ENCODE measurements at places on chromosomes 4 and X.

DNA sequence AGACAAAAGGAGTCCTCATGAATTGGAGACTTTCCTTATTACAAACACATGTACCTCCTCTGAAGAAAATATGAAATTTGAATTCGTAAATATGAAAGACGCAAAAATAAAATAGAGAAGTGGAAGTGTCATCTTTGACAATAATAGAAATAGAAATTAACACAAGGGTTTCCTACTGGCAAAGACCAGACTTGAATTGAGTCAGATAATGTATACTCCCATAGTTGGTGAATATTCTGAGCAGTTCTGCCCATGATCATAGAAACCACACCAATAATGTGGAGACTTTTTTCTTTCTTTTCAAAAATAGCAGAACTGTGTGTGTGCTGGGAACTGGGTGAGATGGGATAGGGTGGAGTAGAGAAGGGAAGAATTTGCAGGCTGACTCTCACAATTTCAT lies 277.7 kb upstream of the TET2 start:
- DNase-seq = no peak

DNA sequence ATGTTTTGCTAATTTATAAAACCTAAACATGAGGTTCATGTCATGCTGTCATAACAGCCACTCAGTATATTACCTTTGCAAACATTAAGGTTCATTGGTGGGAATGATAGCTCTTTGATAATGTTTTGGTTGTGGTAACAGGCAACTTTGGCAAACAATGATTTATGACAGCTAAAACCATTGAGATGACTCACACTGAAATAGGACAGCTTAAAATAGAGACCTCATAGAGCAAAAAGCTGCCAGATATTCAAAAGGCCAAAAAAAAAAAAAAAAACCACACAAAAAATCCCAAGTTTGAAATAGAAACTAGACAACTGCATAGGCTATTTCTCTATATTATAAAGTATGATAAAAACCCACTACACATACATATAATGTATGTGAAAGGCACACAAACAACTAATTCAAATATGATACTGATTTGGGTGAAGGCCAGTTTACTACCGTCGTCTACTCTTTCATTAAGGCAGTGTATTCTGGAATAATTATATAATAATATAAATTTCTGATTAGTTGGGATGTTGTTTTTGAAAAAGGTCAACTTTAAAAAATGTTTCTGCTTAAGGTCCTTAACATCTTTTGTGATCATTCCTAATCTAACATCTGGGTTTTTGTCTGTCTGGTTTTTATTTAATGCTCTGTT lies 646.0 kb upstream of the PITX2 start:
- no peak for DNase-seq

DNA sequence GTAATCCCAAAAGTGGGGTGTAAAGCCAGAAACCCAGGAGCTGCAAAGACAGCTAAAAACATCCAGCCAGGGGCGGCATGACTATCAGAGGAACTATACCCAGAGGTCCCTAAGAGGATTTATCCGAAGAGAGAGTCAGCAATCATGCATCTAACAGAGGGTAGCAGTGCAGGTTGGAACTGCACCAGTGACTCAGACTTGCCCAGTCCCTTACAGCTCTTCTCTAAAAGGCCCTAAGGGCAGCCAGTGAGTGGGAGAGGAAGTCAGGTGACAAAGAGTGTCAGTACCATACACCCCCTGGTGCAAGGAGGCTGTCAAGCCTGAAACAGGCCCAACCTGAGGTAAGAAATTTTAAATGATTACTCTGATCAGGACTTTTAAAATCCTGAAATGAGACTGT lies 88.1 kb downstream of the CAMK2D start:
- DNase-seq = peak; percentile 70

DNA sequence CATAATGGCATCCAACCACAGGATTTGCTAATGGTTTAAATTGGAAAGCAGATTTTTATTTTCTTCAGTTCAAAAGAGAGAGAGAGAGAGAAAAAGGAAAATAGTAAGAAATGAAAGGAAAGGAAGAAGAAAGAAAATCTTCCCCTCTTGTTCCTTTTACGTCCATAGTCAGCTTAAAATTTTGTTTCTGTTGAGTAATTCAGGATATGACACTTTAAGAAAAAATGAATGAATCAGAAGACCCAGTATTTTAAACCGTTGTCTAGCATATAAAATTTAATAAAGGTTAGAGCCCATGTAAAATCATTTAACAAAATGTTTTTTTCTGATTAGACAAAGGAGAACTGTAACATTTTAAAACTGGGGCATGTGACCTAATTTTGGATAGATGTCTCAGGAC lies 391.8 kb upstream of the EPHA5 start:
- no peak for DNase-seq

GRCh38 chr4:93684571-93684970 lies 144.0 kb upstream of the ATOH1 start:
- no peak for DNase-seq

GRCh38 chr4:185117300-185117934 lies 25.6 kb upstream of the SLC25A4 start:
- no peak for DNase-seq

GRCh38 chr4:135277068-135277979 lies 1075.7 kb upstream of the PABPC4L start:
- DNase-seq = no peak

GRCh38 chr4:119231491-119231890 lies 19.0 kb downstream of the USP53 start:
- DNase-seq = no peak

DNA sequence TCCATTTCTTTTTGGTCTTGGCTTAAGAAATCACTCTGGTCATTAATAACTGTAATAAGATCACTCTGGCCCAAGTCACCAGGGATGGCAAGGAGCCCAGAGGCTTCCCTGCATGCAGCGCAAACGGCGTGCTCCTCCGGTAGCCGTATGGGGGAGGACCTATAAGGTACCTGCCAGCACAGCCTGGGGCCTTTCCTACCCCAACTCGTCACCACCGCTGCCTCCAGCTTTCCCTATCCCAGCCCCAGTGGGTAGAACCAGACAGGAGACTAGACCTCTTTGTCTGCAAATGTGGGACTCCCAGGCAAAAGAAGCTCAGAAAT lies 25.9 kb downstream of the HAND2 start:
- no peak for DNase-seq

- no peak for DNase-seq
Measured at GRCh38 chrX:471281-471680, 84.6 kb upstream of the PPP2R3B start.

GRCh38 chr4:53450773-53451172 lies 73.3 kb downstream of the FIP1L1 start:
- DNase-seq = no peak

- no peak for DNase-seq
Measured at GRCh38 chr4:65825116-65825753, 154.9 kb upstream of the EPHA5 start.

DNA sequence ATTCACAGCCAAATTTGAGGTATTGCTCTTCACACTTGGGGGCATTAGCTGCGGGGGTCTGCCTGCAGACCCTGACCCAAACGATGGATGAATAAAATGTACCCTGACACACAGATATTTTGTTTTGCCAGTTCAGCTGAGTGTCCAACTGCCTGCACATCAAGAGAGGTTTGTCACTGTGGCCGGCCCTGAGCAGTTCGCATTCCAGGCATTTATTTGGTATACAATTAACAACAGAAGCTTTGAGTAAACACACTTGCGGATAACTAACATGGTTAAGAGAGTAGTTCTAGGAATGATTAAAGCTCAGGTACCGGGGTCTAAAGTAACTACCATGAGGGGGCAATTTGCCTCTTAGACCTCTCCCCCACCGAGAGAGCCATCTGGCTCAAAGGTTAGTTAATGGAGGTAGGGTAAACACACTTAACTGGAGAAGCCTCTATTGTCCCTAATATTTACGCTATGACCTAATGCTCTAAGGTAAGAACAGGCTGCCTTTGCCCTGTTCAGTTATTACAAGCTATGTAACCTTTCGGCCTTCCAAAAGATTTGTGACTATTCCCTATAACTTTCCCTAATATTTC lies 162.0 kb downstream of the SNCA start:
- DNase-seq = no peak

GRCh38 chr4:95531141-95531540 lies 17.6 kb downstream of the UNC5C start:
- DNase-seq = no peak

DNA sequence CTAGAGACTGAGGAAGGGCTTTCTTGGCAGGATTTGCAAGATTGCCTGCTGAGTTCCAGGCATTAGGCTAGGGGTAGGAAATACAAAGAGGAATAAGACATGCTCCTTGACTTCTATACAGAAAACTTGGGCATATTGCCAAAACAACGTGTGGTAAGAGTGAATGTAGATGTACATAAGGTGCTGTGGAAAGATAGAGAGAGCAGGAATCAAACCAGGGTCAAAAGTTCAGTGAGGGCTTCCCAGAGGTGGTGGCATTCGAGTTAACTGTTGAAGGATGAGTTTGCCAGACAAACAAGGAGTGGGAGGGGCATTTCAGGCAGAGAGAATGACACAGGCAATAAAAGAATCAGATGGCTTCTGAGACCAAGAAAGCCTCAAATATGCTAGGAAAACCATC lies 187.9 kb downstream of the KDR start:
- no peak for DNase-seq

DNA sequence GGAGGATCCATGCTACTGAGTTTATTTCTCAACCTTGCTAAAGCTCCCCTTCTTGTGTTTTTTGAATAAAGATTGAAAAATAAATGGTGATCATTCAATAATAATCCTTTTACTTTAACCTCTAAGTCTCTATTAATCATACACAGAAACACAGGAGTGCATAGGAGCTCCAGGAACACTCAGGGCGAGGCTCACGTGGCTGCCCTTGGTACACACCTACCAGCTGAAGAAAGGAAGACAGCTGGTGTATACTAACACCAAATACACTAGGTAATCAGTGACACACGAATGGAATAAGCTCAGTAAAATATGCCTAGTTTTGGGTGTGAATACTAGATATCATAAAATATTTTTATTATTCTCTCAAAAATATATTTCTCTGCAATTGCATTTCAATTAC lies 26.2 kb downstream of the CCDC149 start:
- DNase-seq = no peak

GRCh38 chr4:102061133-102061532 lies 270.6 kb downstream of the BANK1 start:
- no peak for DNase-seq

DNA sequence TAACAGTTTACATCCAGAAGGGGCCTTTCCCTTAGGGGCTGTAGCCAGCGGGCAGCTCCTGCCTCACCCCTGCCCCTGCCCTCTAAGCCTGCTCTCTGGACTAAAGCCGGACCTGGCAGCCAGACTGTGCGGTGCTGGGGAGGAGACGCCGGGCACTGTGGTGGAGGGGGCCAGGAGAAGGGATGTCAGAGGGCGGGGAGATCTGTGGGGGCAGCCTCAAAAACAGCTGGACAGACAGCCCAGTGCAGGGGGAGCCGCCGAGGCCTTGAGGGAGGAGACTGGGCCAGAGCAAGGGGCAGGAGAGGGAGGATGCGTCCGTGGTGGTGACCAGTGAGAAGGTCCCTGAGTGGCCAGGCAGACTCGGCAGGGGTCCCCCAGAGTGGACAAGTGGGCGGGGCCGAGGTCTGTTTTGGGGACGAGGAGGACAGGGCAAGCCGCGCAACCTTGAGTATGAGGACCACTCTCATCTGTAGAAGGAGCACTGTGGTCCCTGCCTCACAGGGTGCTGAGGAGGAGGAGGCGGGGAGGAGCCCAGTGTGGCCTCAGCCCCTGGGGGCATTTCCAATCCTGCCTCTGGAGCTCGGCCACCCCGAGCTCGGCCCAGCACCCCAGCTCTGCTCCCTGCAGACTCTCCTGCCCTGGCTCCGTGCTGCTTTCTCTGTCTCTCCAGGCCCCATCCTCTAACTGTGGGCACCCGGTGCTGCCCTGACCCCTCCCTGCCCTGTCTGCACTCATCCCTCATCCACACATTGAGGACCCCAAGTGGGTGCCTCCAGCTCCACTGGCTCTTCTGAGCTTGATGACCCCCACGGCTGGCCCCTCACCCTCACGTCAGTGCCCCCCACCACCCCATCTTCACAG lies 59.2 kb upstream of the NKX1-1 start:
- DNase-seq = no peak

GRCh38 chr4:110193822-110194761 lies 4.3 kb downstream of the ELOVL6 start:
- DNase-seq = peak; percentile 88

- DNase-seq = no peak
Measured at GRCh38 chrX:40062525-40063155, 35.1 kb downstream of the BCOR start.

GRCh38 chrX:44106864-44107263 lies 133.7 kb upstream of the NDP start:
- DNase-seq = no peak

DNA sequence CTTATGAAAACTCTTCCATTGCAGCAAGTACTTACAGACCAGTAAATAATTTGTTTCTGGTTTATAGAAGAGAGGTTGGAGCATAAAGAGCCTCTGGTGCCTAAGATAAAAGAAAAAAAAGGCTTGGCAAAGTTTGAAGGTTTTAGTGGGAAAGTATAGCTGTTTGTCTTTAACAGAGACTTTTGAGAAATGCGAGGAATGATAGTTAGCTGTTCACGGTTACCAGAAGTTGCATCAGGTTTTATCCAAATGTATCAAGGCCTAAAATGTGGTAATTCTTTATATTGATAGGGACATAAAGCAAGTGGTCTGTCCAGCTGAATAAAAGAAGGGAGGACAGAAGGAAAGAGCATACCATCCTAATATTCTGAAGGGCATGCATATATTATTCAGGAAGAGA lies 29.3 kb downstream of the RAP1GDS1 start:
- DNase-seq = no peak

DNA sequence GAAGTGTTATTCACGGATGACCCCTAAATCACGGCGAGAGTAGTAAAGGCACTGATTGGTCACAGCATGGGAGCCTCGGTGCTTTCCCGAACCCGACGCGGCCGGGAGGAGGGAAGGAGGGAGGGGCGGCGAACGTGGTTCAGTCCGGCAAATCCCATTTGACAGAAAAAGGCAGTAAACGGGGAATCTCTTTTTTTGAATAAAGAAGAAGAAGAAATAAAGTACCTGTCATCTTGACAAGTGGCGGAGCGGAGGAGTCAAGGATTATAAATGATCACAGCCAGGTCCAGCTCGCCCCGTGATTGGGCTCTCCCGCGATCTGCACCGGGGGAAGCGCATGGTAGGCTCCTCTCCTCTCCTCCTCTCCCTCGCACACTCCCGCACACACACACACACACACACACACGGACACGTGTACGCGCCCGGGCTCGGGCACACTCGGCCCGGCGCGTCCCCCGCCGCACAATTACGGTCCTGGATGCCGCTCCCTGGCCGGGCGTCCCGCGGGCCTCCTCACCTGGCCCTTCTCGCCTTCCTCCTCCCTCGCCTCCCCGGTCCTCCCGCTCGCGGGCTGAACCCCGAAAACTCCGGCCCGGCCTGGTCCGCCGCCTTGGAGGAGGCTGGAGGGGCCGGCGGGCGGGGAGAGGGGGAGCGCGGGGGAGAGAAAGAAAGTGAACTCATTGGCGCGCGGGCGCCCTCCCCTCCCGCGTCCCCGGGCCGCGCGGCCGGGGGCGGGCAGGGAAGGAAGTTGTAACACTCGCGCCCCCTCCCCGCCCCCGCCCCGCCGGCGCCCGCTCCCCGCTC lies 99.2 kb upstream of the TENM3 start:
- peak; percentile 17 for DNase-seq

DNA sequence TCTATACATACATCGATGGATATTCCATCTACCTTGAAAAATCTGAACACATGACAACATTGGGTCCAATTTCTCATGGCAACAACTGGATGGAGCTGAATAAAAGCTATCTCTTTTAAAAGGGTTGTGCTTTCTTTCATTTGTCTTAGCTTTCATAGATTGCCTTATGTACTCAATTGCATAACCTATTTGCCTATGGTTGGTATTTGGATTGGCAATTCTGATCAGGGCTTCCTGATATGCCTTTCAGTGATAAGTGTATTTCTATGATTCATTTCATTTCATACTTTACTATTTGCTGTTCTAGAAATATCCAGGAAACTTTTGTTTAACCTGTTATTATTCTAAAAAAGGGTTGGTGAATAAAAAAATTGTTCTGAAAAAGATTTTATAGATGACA lies 509.9 kb downstream of the GRXCR1 start:
- no peak for DNase-seq
